ENCODE measurements at places on chromosomes 4 and X.

DNA sequence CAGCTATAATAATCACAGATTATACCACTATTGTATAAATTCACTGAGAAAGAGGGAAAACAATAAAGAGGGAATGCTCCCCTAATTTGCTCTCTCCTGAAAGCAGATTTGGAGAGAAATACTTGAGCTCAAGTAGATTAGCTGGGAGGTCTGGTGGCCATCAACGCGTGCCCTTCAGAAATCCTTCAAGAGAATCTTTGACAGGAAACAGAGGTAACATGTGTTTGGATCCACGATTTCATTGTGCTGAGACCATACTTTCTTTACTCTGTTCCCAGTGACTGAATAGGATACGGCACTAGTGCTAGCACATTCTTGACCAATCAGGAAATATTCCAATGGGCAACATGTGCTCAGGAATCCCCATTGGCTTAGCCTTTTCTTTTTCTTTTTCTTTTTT is 1395.3 kb downstream of the RAPGEF2 start:
- DNase-seq = no peak

- DNase-seq = no peak
Observed at GRCh38 chr4:168881781-168882420, 128.2 kb downstream of the CBR4 start.

GRCh38 chr4:53646795-53647194 is 55.5 kb upstream of the LNX1 start:
- DNase-seq = no peak

- no peak for DNase-seq
Observed at GRCh38 chrX:136260776-136261175, 9.6 kb upstream of the MAP7D3 start.

GRCh38 chr4:153579872-153580271 is 104.2 kb upstream of the TLR2 start:
- no peak for DNase-seq

Measured in keratinocyte (primary cell).